Natural killer cell (primary cell): ENCODE measurements at places on chromosomes 6 and 20.

- DNase-seq: no peak
Observed at GRCh38 chr6:107488174-107488874, 1.6 kb upstream of the SOBP start.

- DNase-seq: no peak
Observed at GRCh38 chr6:88964509-88964908, 1.1 kb upstream of the RNGTT start.

DNA sequence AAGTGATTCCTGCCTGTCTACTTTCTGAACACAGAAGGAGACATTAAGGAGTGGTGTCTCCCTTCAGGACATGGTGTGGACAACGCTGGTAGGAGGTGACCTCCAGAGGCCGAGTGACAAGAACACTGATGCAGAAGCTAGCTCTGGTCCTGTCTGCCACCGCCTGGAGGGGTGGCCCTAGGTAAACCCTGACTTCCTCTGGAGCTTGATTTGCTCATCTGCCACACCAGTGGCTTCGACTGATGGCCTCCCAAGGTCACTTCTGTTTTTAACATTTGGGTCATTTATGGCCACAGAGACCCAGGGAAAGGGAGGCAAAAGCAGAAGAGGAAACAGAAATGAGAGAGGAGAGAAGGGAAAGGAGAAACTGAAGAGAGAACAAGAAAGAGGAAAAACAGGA, 49.4 kb upstream of the SLC22A23 start:
- DNase-seq: no peak

DNA sequence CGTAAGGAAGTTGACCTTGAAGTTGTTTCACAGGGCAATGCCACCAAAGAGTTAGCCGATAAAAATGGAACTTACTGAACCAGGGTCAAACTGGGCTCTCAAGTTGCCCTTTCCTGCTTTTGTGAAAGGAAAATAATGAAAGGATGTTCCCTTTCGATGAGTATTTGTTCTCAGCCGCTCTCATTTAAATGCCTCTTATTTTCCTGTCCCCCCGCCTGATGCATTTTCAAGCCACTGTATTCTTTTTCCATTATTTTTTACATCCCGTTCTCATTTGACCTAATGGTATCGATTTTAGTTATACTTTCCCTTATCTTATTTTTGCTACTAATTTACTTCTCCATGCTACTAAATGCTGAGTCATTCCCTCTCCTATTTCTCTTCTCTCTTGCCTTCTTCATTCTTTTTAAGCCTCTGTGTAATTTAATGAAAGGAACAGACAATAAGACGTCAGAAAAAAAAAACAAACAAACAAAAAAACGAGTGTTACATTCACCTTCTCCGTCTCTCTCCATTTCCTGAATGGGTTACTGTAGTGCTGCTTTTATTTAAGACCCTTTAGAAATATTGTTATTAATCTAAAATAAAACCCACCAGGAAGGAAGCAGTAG, 655 bp upstream of the NDUFAF4 start:
- DNase-seq: no peak

DNA sequence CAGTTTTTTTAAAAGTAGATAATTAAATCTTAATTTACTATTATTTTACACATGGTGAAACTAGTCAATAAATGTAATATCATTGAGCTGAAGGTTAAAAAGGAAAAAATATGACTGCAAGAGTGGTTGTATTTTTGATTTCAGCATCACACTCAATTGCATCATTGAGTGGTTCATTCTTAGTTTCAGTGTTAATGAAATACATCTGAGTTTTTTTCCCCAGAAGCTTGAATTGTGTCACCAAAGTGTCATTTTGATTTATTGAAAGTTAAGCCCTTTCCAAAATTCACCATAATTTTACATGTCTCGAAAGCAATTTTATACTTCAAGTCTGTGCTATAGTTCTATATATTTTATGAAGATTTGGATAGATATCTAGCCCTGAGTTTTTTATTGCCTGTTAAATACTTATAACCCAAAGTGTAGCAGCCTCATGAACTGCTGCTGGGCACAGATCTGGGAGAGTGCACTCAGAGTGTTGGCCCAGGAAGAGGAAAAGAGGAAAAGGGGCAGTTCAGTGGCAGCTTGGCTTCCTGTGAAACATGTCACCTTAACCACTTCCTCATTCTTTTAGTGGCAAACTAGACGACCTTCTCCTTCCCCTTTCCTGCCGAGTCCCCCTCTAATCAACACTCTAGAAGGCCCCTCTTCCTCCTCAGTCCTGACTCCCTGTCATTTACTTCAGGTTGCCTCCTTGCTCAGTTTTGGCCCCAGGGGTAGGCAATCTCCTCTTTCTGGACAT, 140.7 kb downstream of the ESR1 start:
- DNase-seq: peak; percentile 16

GRCh38 chr6:142413111-142413510, 111.3 kb downstream of the ADGRG6 start:
- DNase-seq: no peak

GRCh38 chr20:33345342-33345741, 56.0 kb downstream of the CDK5RAP1 start:
- DNase-seq: no peak

DNA sequence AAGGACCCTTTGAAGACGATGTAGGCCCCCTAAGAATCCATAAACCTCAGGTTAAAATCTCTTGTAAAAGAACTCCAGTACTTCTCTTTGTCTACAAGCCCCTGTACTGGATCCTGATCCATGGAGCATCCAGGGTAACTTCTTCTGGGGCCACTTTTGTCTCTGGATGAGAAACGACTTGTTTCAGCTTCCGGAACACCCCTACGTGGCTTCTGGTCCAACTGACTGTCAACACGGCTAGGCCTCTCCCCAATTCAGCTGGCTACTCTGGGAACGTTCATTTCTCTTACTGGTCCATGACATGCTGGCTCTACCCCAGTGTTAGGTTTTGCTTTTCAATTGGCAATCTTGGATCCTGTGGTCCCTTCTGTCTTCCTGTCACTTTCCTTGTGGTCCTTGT, 198.0 kb downstream of the BACH2 start:
- no peak for DNase-seq

DNA sequence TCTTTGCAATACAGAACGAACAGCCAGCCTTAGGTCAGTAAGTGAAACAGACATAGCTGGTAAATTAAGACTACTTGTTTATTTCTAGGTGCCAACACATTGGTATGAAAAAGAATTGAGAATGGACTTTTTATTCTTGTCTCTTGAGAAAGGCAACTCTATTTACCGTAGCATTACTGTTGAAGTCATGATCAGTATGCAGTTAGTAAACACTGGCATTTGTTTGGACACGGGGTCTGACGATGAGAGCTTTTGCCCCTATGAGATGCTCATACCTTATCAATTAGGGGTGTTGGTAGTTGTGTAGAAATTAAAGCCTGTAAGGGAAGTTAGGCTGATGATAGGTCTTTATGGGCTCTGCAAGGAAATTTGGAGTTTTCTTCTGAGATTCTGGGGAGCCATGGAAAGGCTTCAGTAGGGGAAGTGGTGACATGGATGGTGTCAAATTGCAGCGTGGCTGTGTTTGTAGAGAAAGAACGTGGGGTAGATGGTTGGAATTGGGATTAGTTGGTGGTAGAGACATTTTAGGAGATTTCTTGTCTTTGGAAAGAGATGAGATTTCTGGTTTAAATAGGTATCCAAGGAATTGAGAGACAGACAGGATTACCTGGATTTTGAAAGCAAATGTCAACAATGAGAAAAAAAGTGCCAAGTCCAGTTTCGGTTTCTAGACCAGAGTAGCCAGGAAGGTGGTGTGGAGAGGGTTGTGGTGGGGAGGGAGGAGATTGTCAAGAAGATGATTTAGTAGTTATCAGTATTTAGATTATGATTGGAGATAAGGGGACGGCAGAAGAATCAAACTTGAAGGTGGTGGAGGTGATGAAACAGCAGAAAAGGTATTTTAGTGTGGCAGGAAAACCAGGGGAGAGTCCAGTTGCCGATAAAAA, 116.6 kb downstream of the JARID2 start:
- no peak for DNase-seq

DNA sequence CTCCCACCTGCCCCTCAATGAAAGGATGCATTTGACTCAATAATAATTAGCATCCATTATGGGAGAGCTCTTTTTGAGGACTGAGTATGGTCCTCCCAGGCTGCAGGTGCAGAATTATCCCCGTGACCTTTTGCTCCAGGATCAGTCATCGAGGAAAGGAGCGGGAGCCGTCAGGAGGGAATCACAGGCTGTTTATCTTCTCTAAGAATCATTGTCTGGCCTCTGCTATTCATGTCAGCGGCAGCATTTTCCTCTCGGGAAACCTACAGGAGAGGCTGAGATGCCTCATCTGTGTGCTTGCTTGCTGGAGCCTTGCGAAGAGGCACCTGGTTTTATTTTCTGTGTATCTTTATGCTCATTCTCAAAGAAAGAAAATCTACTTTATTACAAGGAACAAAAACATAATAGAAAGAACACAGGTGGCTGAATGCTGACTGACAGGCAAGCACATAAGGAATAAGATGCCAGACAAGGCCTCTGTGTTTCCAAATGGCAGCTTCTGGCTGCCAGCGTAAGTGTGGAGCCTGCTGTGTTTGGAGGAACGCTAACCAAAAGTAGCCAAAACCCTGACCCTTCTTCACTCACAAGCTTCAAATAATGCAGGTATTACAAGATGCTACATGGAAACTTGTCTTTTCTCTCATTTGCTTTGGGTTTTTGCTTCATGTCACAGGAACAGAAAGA, 539.1 kb upstream of the MARCKS start:
- no peak for DNase-seq

DNA sequence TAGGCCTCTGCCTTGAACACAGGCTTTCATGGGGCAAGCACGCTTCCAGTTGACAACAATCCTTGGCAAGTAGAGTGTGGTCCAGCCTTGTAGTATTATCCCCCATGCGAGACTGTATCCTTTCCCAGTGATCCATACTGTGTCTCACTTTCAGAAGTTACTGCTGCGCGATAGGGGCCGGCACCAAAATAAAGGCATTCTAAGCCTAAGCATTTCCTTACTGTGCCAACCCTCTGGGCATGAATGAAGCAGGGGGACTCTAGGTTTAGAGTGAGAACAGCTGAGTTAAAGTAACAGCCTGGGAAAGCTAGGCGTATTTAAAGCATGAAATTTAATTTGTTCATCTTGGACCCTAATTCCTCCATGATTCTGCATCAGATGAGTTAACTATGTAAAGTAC, 39.4 kb downstream of the CD164 start:
- DNase-seq: no peak

GRCh38 chr20:19070026-19070425, 142.4 kb upstream of the SLC24A3 start:
- no peak for DNase-seq

- DNase-seq: no peak
Observed at GRCh38 chr20:37649017-37649416, 44.8 kb upstream of the CTNNBL1 start.

DNA sequence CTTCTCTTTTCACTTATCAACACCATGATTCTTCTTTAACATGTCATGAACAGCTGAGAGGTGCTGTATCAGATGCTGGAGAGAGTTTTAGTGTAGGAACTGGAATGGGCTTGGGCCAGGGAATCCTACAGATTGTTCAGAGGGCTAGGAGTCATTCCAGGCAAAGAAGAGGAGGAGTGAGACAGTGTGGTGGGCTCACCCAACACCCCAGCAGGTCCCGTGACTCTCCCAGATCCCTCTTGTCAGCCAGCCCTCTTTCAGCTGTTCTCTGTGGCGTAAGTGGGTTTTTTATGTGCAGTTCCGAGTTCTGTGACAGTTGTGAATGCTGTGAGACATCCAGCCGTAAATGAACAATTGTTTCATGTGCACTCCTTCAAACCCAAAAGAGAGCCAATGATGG, 31.4 kb upstream of the CEP162 start:
- no peak for DNase-seq

DNA sequence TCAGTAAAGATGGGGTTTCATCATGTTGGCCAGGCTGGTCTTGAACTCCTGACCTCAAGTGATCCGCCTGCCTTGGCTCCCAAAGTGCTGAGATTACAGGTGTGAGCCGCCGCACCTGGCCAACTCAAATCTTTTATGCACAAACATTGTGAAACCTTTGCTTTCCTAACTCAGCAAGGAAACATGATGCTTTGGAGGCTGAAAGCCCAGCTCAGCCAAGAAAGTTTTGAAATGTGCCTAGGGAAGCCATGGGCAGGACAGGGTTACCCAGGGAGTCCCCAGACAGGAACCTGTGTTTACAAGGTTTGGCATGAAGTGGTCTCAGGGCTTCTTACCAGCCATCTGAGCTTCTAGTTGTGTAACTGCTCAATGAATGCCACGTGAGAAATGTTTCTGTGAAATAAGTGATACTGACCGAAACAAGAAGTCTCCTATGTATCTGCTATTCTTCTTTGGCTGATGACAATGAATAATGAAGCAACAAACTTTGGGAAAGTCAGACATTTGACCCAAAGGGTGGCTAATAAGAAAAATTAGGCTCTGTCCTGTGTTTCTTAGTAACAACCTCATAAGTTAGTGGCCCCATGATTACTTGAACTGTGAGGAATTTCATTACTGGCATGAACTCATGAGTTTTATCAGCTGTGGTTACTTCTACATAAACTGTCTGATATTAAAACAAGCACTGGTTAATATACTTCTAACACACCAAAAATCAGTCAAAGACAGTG, 163.5 kb downstream of the KIF6 start:
- DNase-seq: no peak

DNA sequence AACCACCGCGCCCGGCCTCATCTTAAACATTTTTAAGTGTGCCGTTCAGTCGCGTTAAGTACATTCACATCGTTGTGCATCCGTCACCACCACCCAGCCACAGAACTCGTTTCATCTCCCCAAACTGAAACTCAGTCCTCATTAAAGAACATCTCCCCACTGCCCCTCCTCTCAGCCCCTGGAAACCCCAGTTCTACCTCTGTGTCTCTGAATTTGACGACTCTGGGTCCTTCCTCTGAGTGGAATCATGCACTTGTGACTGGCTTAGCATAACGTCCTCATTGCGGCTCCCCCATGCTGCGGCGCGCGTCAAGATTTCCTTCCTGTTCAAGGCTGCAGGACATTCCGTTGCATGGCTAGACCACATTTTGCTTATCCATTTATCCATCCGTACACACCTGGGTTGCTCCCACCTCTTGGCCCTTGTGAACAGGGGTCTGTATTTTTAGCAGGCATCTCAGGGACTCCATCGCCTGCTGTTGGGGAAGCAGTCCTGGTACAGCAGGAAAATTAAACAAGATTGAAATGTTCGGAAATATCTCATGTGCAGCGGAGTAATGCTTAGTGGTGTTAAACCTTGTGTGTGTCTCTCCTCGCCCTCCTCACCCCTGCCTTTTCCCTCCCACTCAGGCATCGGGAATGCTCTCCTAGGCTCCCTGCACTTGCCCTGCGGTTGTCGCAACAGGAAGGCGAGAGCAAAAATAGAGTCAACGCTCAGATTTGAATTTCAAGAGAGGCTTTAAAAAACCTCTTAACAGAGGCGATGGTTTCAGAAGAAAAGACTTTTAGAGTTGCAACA, 127.9 kb downstream of the PXDC1 start:
- DNase-seq: peak; percentile 59

GRCh38 chr20:42364446-42364845, 746.3 kb upstream of the CHD6 start:
- no peak for DNase-seq
